ENCODE measurements at places on chromosomes 7 and 10. TPM values are rescaled to one million over a fixed set of nuclear protein-coding genes. Genes with fewer than 3 reads are reported as not detected.

The GIMAP8 gene
- 1.4 TPM for total RNA-seq

The KAT6B gene
- total RNA-seq: 19.9 TPM

The CPA5 gene
- not detected for total RNA-seq

- no peak for DNase-seq
- no peak overlapping the region for H3K4me3 ChIP-seq
- no peak overlapping the region for H3K27ac ChIP-seq
- H3K27me3 ChIP-seq: no peaks in the 10 kb centered on the region
Observed at GRCh38 chr10:111511751-111512150, 434.9 kb downstream of the ADRA2A start.

GRCh38 chr7:44067064-44067951 lies 1.9 kb upstream of the PGAM2 start:
- H3K4me3 ChIP-seq: no peak overlapping the region
- H3K36me3 ChIP-seq: no peaks in the 10 kb centered on the region
- H3K27me3 ChIP-seq: no peaks in the 10 kb centered on the region
- peaks cover 13% of the 10 kb centered on the region for H3K4me1 ChIP-seq
- no peak overlapping the region for H3K27ac ChIP-seq

DNA sequence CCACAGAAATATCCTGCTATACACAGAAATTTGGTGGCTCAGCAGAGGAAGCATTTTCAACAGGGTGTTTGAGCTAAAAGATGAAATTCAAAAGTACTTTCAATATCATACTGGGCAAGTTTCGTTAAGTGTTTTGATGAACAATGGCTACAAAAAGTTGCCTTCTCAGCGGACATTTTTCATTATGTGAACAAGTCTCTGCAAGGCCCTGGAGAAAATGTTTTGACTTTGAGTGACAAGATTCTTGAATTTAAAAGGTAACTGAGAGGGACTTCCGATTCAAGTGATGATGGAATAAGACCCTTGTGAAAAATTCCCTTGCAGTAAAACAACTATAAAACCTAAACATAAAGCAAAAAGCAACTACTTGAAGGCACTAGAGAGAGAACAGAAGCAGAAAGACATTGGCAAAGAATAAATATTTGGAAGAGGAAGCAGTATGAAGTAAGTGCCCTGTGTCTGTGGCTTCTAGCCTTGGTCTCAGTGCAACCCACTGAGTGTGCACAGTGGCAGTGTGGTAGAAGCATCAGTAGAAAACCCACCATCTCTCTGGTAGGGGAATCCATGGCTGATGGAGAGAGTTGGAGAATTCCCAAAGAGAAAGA lies 62.5 kb upstream of the NAMPT start:
- no peak for DNase-seq
- no peak overlapping the region for H3K4me3 ChIP-seq
- no peaks in the 10 kb centered on the region for H3K4me1 ChIP-seq
- no peaks in the 10 kb centered on the region for H3K36me3 ChIP-seq
- H3K27me3 ChIP-seq: no peaks in the 10 kb centered on the region
- no peak overlapping the region for H3K27ac ChIP-seq
